ENCODE measurements at places on chromosomes 11 and 22.

DNA sequence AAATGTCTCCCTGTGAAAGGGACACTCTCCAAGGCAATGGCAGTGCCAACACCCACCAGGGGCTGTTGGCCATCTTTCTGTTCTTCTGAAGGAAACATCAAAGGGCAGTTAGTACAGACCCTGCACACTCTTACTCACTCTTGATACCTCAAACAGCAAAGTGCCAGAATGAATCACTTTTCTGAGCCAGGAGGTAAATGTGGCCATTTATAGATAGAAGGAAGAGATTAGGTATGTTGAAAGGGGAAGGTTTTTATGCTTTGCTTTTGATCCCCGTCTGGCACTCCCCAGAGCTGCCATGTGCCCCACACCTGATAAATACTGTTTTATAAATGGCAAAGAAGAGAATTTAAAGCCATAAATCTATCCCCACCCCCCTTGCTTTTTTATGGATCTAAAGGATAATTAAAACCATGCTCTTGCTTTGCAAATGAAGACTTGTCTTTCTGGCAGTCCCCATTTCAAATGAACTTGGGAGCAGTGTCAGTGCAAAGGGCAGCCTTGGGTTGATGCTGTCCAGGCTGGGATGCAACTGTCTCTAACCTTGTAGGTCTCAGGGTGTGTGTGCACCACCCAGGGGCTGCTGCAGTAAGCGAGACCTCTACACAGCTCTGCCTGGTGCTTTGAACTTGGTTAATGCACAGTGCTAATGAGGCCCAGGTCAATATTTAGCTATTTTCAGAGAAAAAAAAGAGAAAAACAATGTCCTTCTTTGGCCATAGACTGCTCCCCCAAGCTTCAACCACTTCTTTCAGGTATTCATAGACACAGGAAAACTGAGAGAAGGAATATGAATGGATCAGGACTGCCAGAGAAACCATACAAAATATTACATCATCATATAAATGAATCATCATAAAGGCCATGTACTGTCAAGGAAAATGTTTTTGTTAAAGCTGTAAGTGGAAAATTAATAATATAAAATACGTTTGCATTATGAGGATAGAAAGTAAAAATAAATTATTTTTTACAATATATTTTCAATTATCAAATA is 207.5 kb downstream of the ETS1 start:
- peak; percentile 54 for DNase-seq

- DNase-seq, result peak; percentile 85
Observed at GRCh38 chr11:119196833-119197483, 9.2 kb upstream of the CBL start.

DNA sequence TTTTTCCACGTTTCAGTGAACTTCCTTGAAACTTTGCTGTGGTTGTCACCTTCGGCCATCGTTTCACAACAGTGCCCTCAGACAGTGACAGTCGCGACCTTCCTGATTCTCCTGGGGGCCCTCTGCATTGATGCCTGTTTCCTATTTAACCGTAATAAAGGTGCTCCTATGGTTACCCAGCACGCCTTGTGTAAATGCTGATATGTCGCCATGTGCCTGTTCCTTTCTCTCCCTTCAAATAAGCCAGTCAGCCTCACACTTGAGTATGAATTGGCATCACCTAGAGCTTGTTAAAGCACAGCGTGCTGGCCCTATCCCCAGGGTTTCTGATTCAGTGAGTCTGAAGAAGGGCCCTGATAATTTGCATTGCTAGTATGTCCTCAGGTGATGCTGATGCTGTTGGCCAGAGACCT is 104.8 kb downstream of the MICAL2 start:
- no peak for DNase-seq

DNA sequence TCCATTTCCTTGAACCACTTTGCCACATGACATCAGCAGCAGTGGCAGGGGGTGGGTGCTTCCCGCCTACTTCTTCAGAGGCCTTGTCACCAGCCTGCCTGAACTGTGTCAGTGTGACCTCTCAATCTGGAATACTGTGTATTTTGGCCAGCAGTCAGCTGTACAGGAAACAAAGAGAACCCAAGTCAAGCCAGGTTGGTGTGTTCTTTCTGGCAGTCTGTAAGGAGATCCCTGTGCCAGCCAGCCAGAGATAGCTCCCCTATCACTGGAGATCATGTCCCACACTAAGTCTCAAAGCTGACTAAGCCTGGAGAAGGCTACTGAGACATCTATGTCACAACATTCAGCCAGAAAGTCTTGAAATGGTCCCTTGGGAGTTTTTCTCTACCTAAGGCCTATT is 142.1 kb downstream of the TRPC6 start:
- DNase-seq, result no peak

GRCh38 chr11:69703768-69704507 is at the start of gene FGF19:
TSS of gene FGF19 (minus strand) at chr11:69704022. CDS start at chr11:69703876, 146 bp downstream.
- no peak for DNase-seq

DNA sequence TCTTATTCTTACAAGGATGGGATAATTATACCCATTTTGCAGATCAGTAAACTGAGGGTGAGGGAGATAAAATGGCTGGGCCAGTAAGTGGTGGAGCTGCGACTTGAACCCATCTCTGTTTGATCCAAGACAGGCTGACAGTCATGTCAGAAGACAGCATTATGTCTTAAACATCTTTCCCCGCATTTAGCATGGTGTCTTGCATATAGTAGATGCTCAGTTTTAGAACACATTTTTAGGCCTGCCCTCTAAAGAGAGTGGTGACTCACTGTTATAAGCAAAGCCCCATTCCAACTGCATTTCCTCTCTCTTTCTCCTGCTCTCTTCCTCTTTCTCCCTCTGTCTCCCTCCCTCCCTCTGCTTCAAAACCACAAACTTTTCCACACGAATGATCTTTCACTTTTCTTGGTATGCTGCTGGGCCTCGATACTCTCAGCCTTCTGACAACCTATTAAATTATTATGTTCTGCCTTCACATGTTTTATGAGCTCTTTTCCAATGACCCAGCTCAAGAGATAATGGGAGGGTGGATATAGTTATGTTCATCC is 25.2 kb downstream of the CWC15 start:
- DNase-seq, result no peak

GRCh38 chr22:20588092-20588842 is 80.9 kb downstream of the MED15 start:
- no peak for DNase-seq

DNA sequence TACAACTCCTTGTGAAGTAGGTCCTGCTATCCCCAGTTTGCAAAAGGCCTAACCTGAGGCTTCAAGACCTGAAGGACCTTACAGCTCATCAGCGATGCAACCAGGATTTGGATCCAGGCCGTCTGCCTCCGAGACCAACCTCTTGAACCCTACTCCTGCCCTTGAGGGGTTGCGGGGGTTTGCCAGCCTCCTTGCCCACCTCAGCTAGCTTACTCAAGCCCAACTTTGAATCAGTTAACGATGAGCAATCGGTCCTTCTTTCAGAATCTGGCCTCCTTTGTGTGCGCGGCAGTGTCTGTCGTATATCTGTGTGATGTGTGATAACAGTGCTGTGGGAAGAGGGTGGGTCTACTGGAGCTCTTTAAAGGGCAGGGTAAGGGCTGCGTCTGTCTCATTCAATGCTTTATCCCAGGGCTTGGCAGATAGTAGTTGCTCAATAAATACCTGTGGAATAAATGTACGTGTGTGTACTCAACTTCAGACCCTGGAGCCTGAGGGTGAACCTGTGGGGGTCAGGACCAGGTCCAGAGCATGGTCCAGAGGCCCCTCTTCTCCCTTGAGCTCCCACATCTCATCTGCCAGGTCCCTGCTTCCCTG is 3.2 kb downstream of the CHRM1 start:
- no peak for DNase-seq

- DNase-seq, result no peak
Observed at GRCh38 chr11:76910620-76911414, 50.1 kb downstream of the ACER3 start.

GRCh38 chr11:909406-909805 is 1.2 kb downstream of the CHID1 start:
- DNase-seq, result no peak

- no peak for DNase-seq
Observed at GRCh38 chr11:70751142-70751734, 352.9 kb downstream of the CTTN start.

GRCh38 chr11:65016705-65017104 is 2.7 kb downstream of the ARL2 start:
- DNase-seq, result no peak

GRCh38 chr11:13963169-13963948 is 836 bp downstream of the SPON1 start:
- peak; percentile 13 for DNase-seq

GRCh38 chr22:40276996-40277823 is 69.1 kb upstream of the ADSL start:
- no peak for DNase-seq

GRCh38 chr22:40203572-40203971 is 25.8 kb downstream of the TNRC6B start:
- DNase-seq, result peak; percentile 57

DNA sequence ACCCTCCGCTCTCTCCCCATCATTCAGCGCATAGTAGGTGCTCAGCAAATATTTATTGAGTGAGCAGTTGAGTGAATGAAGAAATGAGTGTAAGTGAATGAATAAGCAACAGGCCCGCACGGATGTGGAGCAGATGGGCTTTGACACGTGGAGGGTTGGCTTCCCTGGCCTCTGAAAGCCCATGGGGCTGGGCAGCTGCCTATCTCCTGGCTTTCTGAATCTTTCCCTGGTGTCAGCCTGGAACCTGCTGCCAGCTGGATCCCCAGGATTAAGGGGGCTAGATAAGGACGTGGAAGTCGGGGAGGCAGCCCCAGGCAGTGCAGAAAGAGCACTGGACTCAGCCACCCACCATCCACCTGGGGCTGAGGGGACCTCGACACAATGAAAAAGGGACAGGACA is 12.6 kb downstream of the IL2RB start:
- no peak for DNase-seq

DNA sequence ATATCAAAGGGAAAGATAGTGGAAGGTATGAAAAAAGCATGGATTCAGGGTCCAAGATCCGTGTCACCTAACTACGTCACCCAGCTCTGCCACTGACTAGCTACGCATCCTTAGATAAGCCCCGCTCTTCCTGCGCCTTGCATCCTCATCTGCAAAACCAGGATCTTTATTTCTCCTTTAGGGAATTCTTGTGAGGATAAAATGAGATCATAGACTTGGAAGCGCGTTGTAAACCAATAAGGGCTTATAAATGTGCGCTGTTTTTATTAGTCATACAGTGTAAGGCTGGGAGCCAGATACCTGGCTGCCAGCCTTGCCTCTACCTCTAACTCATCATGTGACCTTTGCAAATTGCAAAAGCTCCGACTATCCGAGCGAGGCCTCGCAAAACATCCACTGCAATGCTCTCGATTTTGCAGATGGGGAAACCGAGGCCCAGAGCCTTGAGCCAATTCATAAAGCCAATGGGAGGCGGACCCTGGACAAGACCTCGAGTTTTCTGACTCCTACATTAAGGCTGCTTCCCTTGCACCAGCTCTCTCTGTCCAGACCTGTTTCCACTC is 753 bp downstream of the PRPF19 start:
- peak; percentile 20 for DNase-seq

DNA sequence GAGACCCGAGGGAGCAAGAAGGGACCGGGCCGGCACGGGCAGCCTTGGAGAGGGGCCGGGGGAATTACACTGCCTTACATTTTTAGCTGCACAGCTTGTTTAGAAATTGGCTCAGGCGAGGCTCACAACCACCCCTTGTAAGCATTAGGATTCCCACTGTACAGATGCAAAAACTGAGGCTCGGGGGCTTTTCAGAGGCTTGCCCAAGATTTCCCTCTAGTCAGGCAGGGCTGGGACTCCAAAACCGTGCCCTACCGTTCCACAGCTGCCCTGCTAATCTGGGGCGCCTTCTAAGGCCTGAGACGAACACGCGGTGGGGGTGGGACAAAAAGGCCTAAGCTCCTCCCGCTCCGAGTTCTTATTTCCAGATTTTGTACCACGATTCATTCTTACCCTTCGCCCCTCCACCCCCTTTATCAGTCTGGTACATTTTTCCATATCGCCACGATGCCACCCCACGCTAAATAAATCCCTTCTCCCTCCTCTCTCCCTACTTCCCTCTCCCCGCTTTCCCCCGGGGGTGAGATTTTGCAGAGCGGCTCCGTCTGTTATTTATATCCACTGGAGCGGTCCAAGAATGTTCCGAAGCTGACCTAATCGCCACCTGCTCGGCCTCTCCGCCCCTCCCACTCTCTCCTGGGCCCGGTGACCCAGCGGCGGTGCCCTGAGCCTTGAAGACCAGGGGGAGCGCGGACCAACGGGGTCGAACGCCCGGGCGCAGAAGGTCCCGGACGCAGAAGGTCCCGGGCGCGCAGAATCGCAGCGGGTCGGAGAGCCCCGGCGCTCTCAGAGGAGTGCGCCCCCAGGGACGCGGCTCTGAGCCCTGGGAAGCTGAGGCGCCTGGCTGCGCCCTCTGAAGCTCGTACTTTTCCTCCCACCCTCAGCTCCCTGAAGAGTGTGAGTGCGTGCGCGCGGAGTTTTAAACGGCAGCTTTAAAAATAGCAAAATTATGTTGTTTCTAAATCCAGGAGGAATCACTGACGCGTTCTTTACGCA is 764 bp upstream of the PACSIN3 start:
- DNase-seq, result peak; percentile 45

DNA sequence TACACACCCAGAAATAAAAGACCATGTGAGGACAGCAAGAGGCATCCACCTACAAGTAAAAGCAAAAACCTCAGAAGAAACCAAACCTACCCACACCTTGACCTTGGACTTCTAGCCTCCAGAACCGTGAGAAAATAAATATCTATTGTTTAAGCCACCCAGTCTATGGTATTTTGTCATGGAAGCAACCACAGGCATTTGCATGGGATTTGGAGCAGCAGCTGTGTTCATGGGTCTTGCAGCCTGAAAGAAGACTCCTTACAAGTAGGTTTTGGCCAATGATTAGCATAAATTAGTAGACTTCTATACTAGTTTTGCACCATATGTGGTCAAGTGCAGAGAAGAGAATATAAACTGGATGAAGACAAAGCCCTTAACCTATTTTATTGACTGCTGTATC is 27.9 kb downstream of the FSHB start:
- no peak for DNase-seq

GRCh38 chr11:87597725-87598124 is 560.0 kb downstream of the TMEM135 start:
- no peak for DNase-seq

GRCh38 chr11:10659339-10660216 is 34.0 kb downstream of the IRAG1 start:
- no peak for DNase-seq

DNA sequence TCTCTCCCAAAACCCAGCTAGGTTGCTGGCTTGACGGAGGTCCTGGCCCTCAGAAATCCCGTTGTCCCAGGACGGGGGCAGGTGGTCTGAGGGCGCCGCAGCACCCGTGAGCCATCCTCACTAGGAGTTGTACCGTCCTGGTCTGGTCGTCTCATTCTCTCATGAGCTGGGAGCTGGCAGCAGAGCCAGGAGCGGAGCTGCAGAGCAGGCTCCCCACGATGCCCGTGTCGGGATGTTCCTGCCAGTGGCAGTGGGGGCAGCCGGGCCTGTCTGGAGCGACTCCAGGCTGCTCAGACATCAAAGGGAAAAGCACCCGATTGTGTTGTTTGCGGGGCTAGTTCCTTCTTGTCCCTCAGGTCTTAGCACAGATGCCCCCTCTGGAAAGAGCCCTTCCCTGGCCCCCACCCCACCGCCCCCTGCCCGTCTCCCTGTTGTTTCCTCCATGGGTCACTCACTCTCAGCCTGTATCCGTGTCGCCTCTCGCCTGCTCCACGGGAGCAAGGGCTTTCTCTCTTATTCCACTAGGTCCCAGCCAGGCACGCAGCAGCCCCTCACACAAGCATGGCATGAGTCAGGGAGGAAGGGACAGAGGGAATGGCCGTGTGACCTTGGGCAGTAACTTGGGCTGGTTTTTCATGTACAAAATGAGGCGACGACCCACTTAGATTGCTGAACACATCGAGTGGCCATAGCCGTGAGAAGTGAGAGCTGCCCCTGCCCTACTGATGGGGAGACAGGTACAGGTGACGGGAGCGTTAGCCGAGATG is 23.2 kb upstream of the MGAT3 start:
- DNase-seq, result no peak

- no peak for DNase-seq
Observed at GRCh38 chr11:67544616-67545242, 21.5 kb upstream of the CABP2 start.
